ENCODE measurements at places on chromosomes 13 and 19.

DNA sequence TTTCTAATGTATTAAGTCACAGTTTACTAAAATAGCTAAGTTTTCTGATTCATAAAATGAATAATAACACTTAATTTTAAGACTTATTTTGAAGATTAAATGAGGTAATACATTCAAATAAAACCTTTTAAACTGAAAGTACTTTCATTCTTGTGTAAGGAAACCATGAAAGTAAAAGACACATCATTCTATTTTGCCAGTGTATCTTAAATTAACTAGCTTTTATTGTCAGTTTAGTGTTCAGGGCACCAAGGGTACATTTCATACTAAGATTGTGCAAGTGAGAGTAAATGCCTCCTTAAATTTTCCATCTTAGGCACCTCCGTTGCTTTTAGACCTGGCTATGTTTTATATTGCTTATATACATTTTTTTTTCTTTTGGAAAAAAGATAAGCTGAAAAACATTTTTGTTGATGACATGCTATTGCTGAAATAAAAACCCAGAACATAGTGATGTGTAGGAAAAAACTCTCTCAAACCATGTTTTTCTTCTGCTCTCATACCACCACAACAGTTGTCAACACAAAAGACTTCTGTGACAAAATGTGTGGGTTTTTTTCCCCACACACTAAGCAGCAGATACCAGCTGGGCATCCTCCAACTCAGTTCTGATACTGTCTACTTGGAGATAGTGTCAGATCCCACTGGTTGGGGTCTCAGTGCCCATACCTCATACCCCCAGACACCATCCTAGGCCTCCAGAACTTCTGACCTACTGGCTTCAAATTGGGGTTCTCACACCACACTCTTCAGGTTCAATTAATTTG, 30.7 kb upstream of the LPAR6 start:
- no peak for DNase-seq

DNA sequence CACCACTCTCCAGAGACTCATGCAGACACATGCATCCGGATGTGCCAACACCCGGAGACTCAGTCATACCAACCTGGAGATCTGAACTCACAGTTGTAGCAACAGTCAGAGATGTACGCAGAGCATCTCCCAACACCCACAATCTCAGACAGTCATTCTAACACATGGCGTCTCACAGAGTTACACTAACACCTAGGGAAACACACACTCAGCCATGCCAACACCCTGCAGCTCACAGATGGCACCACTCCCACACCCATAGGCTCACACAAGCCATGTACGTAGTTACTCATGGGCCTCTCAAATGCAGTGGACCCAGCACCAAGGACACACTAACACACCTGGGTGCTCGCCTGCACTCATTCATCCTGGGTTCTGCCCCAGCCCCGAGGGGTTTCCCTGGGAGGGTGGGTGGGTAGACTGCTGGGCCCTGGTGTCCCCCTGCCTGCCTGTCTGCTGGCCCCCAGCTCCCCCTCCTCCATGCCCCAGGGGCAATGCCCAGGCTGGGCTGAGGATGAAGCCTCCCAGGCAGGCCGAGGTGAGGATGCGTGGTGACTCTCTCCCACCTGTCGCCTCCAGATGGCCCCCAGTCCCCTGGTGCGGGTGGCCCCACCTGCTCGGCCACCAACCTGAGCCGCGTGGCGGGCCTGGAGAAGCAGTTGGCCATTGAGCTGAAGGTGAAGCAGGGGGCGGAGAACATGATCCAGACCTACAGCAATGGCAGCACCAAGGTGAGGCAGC, 10.0 kb downstream of the PKN1 start:
- DNase-seq = no peak

DNA sequence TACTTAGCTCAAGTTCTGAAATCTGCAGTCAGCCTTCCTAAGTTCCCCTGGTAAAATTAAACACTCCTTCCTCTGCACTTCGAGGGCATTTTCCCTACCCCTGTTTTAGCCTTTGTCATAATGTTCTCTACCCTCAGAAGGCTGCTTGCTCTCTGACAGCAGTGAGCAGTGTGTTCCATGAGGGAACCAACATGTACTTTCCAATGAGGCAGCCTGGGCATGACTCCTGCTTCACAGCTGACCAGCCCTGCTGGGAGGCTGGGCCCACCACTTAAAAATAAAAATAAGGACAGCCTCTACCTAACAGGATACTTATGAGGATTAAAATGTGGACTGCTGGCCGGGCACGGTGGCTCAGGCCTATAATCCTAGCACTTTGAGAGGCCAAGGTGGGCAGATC, 26.4 kb downstream of the RUBCNL start:
- no peak for DNase-seq

GRCh38 chr19:11339254-11340098, at the start of gene RAB3D:
RAB3D (minus strand) TSS chr19:11339657; CDS start chr19:11337399, 2,258 bp downstream.
- peak; percentile 81 for DNase-seq

GRCh38 chr19:4134351-4134750, 10.4 kb upstream of the MAP2K2 start:
- DNase-seq = no peak

DNA sequence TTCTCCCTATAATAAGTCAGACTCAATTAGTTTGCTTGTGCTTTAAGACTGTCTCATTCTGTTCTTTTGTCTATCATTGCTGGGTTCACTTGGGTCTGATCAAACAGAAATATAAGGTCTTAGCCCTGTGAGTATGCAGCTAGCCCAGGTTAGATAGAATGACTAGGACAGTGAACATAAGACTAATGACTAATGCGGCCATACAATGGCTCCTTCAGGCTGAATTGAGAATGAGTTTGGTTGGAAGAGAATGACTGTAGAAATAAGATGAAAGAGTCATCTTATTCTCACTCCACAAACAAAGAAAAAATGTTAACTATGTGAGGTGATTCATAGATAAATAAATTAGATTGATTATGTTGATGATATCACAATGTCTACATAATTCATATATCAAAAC, 50.1 kb upstream of the OBI1 start:
- DNase-seq = no peak

DNA sequence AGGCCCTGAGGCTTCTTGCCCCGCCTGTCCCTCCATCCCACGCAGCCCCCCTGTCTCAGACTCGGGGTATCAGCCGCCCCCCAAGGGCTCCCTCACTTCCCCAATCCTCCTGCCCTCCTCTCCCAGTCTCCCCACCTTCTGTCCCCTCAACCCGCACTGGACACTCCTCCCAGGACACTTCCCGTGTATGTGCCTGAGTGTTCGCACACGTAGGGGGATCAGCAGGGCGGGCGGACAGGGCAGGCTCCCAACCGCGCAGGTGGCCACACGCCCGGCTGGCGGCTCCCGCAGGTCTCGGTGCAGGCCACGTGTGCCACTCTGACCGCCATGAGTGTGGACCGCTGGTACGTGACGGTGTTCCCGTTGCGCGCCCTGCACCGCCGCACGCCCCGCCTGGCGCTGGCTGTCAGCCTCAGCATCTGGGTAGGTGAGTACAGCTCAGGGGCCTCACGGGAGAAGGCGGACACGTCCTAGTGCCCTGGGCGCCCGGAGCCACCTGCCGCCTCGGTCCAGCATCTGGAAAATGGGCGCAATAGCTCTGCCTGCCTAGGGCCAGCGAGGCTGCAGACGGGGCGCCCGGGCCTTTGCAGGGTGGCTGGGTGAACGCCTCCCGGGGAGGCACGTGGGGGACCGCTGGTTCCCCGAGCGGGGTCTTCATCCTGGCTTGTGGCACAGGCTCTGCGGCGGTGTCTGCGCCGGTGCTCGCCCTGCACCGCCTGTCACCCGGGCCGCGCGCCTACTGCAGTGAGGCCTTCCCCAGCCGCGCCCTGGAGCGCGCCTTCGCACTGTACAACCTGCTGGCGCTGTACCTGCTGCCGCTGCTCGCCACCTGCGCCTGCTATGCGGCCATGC, 2.3 kb downstream of the KISS1R start:
- DNase-seq = peak; percentile 47

GRCh38 chr19:38394488-38394887, 6.0 kb downstream of the SPRED3 start:
- DNase-seq = peak; percentile 95

GRCh38 chr19:29831686-29832085, 19.9 kb downstream of the CCNE1 start:
- DNase-seq = no peak

GRCh38 chr19:6772028-6772865, at the start of gene VAV1:
VAV1 (plus strand) TSS chr19:6772708; CDS start chr19:6772808, 100 bp downstream.
- DNase-seq = no peak

GRCh38 chr13:32265726-32266125, 49.4 kb downstream of the ZAR1L start:
- no peak for DNase-seq

- DNase-seq = no peak
Measured at GRCh38 chr19:29520390-29520789, 5.4 kb upstream of the VSTM2B start.

DNA sequence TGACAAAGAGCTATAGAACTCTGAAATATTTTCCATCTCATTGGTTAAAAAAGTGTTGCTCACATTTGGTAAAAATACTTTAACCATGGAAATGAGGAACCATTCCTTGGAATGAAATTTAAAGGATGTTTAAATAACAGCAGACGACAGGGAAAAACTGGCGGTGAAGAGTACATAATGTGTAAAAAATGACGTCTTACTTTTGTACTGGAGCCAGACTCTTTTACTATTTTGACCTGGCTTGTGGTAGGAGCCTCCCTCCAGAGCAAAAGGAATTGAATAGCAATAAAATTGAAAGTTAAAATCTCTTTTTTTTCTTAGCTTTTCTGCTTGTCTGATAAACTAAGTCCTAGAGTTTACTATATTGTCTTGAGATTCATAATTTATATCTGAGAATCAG, 426.2 kb upstream of the KLHL1 start:
- no peak for DNase-seq

- no peak for DNase-seq
Measured at GRCh38 chr13:24173795-24174194, 13.3 kb downstream of the SPATA13 start.

GRCh38 chr13:40215311-40215710, 451.1 kb downstream of the FOXO1 start:
- no peak for DNase-seq

GRCh38 chr19:18158467-18158866, 5.5 kb downstream of the PIK3R2 start:
- no peak for DNase-seq

DNA sequence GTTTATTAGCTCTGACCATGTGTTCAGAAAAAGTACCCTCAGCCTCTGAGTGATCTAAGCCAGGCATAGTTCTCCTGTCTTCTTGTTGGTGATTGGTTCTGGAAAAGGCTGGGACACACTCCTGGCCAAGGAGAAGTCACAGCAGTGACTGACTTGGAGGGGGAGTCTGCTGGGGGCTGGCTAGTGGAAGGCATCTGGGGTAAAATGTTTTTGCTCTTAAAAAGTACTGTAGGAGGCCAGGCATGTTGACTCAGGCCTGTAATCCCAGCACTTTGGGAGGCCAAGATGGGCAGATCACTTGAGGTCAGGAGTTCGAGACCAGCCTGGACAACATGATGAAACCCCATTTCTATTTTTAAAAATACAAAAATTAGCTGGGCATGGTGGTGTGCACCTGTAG, 21.7 kb downstream of the FAM187B start:
- no peak for DNase-seq

GRCh38 chr19:55486971-55487923, 989 bp upstream of the SSC5D start:
- peak; percentile 92 for DNase-seq

DNA sequence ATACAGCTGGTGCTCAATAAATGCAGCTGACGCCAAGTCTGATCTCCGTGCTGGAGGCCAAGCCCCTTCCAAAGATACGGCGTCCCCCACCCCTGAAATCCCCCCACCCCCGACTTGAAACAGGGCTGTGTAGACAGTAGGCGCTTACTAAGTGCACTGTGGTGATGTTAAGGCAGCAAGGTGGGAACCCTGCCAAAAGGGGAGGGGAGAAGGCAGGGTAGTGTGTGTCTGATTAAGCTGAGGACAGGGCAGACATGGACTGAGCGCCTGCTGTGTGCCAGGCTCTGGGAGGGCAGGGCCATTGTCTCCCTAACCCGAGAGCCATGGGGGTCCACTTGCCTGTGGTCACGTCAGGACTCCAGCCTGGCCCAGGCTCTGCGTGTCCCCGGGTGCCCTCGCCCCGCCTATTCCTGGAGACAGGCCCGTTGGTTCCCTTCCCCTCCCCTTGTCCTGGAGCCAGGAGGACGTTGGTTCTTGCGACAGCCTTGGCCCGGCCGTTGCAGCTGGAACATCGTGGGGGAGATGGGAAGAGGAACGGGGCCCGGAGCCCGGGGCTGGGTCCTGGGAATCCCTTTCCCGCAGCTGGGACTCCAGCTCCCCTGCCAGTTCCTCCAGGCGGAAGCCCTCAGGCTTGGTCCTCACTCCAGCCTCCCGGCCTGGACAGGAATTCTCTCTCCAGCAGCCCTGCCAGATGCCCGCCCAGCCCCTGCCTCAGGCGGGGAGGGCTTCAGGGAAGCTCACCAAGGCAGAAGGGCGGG, 1.7 kb upstream of the ELANE start:
- DNase-seq = peak; percentile 94

GRCh38 chr19:17160908-17161307, 54.2 kb upstream of the USE1 start:
- DNase-seq = no peak

DNA sequence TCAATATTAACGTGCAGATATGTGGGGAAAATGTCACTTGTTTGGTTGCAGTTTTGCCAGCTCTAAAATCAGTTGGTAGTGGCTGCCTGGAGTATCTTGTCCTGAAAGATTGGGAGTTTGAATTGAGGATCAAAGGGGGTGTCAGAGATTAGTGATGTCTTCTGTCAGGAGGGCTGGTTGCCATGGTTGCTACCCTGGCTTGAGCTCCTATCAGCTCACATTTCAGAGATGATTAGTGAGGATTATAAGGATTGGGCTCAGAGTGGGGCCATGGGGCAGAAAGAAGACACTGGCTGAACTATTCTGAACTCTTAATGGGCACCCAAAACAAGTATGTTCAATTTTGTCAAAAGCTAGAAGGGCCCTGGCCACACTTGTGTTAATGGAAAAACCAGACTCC, 95.5 kb upstream of the RNF113B start:
- DNase-seq = peak; percentile 49

DNA sequence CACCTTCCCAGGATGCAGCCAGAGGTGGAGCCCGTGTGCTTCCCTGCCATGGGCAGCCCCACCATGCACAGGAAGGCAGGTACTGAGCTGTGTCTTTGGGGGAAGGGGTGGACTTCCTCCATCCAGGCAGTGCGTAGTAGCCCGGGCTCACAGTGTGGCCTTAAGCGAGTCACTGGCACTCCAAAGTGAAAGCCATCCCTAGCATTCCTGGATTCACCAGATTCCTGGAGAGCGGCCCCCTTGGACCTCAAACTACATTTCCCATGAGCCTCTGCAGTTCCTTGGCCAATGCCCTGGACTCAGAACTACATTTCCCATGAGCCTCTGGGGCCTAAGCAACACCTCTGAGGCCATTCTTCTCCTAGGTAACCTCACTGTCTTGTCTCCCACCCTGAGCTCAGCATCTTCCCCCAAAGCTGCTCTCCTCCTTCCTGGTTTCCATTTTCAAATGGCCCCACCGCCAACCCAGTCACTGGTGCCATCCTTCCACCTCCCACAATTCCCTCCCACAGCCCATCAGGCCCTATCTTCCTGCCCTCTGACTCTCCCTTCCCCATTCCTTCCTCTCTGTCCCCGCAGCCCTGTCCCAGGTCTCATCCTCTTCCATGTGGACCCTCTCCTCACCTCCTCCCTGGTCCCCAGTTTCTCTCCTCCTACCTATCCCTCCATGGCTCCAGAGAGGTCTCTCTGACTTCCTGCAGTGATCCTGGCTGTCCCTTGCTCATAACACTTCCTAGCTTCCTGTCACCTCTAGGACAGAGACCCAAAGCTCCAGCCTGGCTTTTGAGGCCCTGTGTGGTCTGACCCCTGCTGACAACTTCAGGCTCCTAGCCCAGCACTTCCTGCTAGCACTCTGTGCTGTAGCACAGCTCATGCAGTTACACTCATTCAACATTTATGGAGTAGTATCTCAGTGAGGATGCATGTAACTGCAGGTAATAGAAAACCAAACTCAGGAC, at the start of gene C19orf81:
Gene C19orf81 (plus strand): TSS at position 13 of the 959 bp plus-strand sequence. CDS start 0 bp downstream, at position 13.
- peak; percentile 82 for DNase-seq

- no peak for DNase-seq
Measured at GRCh38 chr19:38557205-38557799, 60.5 kb downstream of the MAP4K1 start.

All from ELF-1 (cell line).